ENCODE measurements at places on chromosomes 3 and 15.

DNA sequence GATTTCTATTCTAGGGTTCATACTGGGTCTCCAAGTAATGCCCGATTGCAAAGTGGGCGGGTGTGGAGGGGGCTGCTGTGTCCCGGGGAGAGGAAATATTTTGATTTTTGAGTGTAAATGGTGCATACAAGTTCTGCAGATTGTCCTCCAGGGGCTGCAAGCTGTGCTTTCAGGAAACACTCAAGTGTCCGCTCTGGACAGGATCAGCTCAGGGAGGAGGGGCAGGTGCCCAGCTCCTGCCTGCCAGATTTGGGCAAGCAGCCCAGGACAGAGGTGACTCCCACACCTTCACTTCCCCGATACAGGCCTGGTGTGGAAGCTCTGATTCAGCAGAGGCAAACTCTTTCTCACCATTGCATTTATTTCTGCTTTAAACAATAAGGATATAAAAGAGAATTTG, 142.7 kb downstream of the ALDH1A2 start:
- DNase-seq: no peak

DNA sequence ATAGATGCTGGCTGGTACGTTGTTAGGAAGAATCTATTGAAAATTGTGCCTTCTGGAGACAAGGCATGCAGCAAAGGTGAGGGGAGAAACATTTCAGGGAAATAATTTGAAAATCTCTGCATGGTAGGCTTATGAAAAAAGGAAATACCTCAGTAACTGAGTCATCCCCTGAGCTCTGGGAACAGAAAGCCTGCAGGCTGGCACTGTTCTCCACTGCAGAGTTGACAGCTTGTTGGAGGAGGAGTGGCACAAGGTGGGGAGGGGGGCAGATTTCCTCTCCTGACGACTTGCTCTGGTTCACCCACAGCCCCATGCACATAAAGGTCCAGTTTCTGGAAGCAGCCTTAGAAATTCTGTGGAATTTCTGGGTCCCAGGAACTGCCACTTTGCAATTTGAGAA, 179.4 kb downstream of the ABHD5 start:
- no peak for DNase-seq

GRCh38 chr3:150015901-150016300, 45.2 kb upstream of the PFN2 start:
- DNase-seq: no peak

GRCh38 chr3:86618706-86619105, 372.2 kb downstream of the VGLL3 start:
- DNase-seq: no peak

- DNase-seq: no peak
Measured at GRCh38 chr3:192831111-192831644, 86.5 kb downstream of the MB21D2 start.

- no peak for DNase-seq
Measured at GRCh38 chr3:27533718-27534573, 49.8 kb upstream of the SLC4A7 start.

DNA sequence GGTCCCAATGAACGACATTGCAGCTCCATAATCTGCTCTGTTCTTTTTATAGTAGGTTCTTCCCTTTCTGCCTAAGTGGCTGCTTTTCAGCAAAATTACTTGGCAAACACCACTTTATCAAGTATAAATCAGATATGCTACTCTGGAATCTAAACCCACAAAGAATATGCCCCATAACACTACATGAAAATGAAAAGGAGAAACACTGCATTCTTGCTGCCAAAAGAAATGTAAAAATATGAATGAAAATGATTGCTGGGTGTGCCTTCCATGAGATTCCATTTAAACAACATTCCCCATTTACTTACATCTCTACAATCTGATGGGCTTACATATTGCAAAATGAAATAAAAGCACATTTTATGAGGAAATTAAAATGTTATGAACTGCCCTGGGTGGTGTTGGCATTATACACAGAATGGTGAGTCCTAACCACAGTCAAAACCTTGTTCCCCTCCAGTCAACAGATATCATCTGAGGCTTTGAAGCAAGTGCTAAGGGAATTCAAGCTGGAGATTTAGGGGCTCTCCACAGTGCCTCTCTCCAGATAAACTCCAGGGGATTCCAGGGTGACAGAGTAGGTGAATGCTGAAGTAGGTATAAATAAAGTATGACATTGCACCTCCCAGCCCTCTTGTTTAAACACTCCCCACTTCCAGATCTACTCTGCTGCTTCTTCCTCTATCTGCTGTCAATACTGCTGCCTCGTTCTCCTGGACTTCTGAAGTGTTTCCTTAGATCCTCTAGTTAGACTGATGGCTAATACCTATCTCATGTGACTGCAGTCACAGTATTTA, 136.5 kb downstream of the RORA start:
- no peak for DNase-seq

- peak; percentile 74 for DNase-seq
Measured at GRCh38 chr15:66603301-66604179, 37.7 kb upstream of the LCTL start.

DNA sequence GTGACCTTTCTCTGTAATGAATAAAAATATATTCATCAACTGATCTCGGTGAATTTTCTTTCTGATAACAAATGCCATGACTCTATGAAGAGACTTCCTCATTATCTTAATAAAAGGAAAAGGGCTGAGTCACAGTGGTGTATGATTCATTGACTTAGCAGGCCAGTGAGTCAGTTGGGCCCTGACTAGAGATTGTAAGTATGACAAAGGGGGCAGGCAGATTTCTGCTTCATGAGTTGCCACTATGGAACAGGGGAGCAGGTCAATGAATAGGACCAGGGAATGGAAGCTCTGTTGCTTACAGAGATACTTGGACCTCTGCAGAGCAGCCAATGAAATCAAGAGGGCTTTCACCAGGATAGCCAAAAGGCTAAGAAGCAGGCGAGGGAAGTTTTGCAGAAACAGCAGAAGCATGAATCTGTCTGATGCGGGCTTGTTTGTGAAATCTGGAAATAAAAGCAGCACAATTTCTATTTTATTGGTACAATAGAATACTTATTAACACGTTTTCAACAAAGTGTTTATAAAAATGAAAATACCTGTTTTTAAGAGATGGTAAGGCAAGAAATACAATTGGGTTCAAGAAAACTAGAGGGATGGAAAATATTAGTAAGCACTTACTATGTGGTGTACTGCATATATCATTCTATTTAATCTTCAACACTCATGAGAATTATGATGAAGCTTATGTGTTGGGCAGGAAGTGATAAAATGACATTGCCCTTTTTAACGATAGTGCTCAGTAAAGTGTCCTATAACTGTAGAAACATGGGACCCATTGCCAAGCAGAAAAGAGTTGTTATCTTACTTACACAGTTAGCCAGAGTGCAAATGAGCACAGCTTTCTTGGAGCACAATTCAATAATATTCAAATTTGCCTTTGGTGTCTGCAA, 169.8 kb upstream of the MYRIP start:
- no peak for DNase-seq

DNA sequence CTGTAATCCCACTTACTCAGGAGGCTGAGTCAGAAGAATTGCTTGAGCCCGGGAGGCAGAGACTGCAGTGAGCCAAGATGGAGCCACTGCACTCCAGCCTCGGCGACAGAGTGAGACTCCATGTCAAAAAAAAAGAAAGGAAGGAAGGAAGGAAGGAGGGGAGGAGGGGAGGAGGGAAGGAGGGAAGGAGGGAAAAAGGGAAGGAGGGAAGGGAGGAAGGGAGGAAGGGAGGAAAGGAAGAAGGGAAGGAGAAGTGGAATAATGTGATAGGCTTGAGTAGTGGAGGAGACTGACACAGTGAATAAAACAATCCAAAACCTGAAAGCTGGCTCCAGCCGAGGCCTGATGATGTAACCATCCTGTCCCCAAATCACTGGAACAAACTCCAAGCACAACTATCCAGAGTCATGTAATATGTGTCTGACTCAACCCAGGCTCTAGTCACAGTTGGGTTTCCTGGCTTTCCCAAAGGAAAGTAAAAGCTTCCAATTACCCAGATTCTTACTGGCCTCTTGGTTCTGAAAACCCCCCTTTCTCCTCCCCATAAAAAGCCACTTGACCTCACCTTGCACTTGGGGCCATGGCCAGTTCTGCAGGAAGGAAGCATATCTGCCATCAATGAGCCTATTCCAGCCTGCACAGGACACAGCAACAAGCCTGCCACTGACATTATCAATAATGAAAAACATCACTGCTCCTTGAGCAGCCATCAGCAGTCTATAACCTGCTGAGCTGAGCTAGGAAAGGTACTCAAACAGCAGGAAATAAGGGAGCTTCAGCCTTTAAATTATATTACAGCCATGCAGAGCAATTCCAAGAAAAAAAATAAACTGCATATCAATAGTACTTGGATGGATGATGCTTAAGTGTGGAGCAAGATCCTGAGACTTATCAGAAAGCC, 48.3 kb downstream of the MB21D2 start:
- DNase-seq: no peak

- DNase-seq: no peak
Measured at GRCh38 chr3:78277220-78277619, 1237.3 kb downstream of the ROBO2 start.

- no peak for DNase-seq
Measured at GRCh38 chr3:99716463-99716995, 78.1 kb downstream of the COL8A1 start.

DNA sequence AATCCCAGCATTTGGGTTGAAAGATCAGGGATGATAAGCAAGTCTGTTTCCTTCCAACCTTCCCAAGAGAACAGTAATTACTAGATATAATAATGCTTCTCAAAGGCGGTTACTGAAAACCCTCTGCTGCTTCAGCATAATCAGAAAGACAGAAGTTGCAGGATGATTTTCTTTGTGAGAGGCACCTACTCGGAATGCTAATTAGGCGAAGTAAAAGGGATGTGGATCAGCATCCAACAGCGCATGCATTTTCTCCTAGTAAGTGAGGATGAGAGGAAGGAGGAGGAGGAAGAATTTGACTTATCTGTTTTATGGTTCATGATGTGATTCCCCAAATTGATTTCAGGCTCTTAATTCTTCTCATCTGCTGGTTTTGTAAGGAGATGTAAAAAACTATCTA, 118.0 kb downstream of the CACNA2D3 start:
- DNase-seq: no peak

GRCh38 chr15:67225336-67225735, 29.1 kb downstream of the AAGAB start:
- no peak for DNase-seq

- DNase-seq: peak; percentile 81
Measured at GRCh38 chr3:46895204-46895660, 17.7 kb downstream of the PTH1R start.

DNA sequence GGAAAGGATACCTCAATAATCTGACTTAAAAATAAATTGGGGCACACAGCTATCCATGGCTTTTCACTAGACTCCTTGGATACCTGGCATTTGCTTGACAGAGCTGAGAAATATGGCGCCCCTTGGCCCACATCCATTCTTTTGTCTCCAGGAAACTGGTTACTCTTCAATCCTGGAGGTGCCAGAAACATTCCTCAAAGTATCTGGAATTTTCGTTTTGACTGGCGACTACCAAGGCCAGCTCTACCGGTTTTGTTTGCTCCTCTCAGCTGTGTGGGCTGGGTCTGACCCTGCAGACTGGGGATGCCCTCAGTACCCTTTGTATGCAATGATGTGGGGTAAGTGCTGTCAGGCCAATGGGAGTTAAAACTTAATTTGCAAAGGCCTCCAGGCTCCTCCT, 27.0 kb downstream of the KATNBL1 start:
- DNase-seq: no peak

GRCh38 chr3:65963787-65964677, 74.7 kb downstream of the MAGI1 start:
- DNase-seq: no peak

DNA sequence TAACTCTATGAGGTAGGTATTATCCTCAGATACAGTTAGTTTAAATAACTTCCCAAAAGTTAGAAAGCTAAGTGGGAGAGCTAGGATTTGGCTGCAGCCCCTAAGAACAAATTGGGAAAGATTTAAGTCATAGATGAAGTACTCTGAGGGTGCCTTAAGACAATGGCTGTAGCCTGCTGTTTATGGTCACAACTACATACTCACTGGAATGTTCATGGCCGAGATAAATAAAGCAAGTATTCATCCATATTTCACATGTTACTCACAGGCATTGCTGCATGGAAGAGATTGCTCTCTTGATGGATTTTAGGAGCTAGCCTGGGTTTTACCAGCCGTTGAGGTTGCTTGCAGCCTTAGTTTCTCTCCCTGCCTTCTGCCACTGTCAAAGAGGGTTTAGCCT, 145.0 kb downstream of the CMSS1 start:
- no peak for DNase-seq

GRCh38 chr3:25662736-25663320, 1.9 kb downstream of the TOP2B start:
- DNase-seq: no peak

DNA sequence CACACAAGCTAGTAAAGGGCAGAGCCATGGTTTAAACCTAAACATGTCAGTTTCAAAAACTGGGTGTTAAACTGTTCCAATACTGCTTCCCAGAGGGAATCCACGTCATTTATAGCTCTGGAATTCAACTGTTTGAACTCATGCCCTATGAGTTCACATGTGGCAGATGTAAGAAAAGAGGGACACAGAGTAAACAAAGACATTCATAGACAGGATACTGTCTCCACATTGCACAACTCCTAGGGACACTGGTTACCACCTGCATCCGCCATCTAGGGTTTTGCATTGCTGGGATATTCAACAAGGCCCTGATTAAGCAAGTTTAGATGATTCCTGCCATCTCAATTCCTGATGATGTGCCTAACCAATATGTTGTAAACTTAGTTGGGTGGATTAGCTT, 134.1 kb upstream of the COL8A1 start:
- DNase-seq: no peak

DNA sequence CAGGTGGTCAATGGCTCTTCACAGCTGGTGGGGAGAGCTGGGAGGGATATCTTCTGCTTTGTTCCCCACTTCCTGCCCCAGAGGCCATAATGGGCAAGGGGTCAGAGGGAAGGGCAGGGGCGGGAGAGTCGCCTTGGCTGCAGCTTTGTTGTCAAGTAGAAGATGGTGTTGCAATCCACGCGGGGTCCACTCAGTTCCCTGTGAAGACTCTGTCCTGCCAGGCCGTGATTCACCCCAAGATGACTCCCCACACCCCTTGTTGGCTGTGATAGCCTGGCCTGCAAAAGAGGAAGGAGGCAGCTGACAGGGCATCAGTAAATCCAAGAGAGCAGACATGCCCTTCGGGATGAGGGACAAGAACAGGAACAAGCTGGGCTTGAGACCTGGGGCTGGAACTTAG, 6.9 kb downstream of the GALNT15 start:
- DNase-seq: no peak

Data from WERI-Rb-1 (cell line).